Activated CD8-positive, alpha-beta memory T cell treated with anti-CD3 and anti-CD28 coated beads, Interleukin-2, amount 50 U/mL, for 4 hours (primary cell): ENCODE measurements at places on chromosomes 7 and 10.

DNA sequence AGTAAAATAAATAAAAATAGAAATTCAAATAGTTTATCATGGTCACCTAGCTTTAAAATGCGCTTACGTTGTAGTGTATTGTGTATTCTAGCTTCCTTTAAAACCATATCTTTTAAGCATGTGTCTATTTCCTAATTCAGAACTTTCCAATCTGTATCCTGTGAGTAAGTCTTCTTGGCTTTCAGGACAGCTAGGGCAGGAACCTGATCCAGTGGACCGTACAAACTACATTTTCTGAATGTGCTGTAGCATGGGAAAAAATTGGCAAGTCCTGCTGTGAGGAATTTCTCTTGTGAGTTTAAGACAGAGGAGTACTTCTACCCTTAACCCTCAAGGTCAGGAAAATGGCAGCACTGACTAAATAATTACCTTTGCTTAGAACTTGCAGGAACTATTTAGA lies 12.1 kb downstream of the OPN1SW start:
- no peak for DNase-seq

- DNase-seq, result no peak
Observed at GRCh38 chr10:76711222-76711997, 926.2 kb downstream of the KCNMA1 start.

DNA sequence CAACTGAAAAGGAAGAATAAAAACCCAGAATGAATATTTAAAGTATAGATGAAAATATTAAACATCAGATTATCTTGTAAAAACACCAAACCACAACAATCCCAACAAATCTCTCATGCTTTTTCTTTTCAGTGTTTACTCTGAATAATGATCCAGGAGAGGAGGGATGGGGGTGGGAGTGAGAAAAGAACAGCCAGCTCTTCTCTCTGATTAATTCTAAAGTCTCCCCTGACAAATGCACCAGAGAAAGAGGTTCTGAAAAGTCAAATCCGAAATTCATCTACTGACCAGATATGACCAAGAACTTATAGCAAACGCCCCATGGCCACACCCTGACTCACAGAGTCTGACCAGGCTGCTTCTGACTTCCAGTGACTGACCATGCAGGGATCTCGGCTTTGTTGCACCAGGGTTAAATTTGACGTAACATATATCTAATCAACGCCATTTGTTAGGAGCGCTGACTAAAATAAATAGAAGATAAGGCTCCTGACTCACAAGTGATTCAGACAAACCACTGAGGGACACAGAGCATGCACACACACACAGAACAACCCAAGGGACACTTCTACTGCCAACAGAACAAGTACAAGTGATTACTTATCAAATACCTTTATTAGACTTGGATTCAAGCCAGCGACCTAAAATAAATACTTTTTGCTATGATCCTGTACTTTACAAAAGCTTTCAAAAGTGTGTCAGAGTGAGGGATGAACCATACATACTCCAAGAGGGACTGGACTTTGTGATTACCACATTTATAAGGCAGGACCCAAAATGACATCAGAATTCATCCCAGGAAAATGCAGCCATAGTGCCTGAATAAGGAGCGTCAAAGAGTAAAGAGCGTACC lies 9.3 kb upstream of the SPOCK2 start:
- DNase-seq, result no peak

- DNase-seq, result no peak
Observed at GRCh38 chr10:73647875-73648651, 6.8 kb upstream of the MYOZ1 start.

GRCh38 chr10:132515811-132516726 lies 21.5 kb upstream of the INPP5A start:
- DNase-seq, result no peak

DNA sequence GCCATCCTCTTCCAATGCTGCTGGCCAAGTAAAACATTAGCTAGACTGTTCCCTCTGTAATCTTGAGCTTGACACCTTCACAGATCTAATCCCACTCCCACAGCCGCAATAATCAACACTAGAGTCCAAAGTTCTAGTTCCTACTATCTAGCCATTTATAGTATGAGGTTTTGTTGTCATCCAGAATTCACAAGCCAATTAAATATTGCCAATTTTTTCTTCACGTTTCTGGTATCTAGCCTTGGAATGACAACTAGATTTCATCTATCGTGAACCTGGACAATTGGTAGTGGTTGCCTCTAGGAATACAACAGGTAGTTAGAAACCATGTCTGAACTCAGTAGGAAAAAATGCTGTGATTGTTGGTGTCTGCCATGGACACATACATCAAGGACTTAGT lies 10.4 kb downstream of the WASL start:
- no peak for DNase-seq

- DNase-seq, result no peak
Observed at GRCh38 chr7:29039821-29040578, 81.9 kb upstream of the TRIL start.

- DNase-seq, result no peak
Observed at GRCh38 chr7:23356726-23357125, 57.6 kb downstream of the MALSU1 start.

GRCh38 chr7:112743811-112744210 lies 46.4 kb downstream of the TMEM168 start:
- no peak for DNase-seq

DNA sequence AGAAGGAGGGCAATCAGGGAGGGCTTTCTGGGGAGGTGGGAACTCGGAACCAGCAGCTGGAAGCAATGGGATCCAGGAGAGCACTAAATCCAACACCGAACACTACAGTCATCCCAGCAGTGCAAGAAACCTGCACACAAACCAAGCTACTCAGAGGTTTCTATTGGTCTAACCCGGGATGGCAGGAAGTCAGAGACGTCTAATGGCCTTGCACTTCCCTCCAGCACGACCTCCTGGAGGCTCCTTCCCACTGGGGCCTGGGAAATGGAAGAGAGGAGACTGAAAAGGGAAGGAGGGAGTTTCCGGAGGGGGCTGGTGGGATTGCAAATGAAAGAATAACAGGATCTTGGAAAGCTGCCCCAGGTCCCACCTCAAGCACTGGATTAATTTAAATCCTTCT lies 56.3 kb downstream of the TEX36 start:
- DNase-seq, result no peak

GRCh38 chr7:100895956-100896731 lies 456 bp upstream of the ACHE start:
- peak; percentile 41 for DNase-seq

DNA sequence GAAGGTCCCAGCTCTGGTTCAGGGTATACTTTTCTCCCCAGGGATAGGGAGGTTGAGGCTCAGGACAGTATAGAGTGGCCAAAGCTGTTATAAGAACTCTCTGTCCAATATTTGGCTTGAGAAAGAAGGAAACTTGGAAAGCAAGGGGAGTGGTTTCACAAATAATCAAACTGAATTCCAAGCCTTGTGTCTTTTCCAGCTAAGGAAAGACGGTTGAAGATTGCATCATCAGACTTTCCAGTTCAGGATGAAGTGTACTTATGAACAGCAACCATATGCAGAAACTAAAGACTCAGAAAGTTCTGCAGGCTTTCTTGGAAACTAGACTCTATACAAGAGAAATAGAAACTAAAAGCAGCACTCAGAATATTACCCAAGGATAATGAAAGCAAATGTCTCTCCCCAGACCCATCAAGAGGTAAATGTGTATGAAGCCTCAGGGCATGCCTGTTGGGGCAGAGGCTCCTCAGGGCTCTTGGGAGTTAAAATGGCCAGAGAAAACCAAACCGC lies 46.4 kb downstream of the RAMP3 start:
- DNase-seq, result no peak

GRCh38 chr7:37961251-37961650 lies 40.8 kb downstream of the EPDR1 start:
- DNase-seq, result no peak

DNA sequence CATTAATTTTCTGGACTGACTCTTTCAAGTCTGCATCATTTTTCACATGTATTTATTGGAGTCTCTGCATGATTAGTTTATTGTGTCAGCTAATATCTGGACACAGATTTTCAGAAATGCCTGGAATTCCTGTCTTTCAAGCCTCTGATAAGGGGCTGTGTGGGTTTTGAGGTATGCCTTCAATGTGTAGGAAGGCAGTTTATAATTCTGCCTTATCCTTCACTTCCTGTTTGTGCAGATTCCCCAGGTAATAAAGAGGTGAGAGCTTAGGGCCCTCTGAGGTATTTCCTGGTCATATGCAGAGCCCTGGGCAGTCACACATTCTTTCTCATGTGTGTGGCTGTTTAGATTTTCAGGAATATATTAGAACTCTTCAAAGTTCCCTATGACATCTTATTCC lies 79.4 kb upstream of the PRKCQ start:
- no peak for DNase-seq

DNA sequence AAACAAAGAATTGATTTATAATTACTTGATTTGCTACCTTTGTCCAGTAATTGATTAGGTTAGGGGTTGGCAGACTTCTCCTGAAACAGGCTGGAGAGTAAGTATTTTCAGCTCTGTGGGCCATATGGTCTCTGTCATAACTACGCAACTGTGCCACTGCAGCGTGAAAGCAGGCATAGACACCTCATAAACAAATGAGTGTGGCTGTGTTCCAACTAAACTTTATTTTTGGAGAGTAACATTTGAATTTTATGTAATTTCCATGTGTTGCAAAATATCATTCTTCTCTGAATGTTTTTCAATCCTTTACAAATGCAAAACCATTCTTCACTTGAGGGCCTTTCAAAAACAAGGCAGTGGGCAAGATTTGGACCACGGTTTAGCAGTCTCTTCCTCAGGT lies 76.9 kb downstream of the GALNT17 start:
- DNase-seq, result no peak
